ENCODE measurements at places on chromosomes 7 and 10.

DNA sequence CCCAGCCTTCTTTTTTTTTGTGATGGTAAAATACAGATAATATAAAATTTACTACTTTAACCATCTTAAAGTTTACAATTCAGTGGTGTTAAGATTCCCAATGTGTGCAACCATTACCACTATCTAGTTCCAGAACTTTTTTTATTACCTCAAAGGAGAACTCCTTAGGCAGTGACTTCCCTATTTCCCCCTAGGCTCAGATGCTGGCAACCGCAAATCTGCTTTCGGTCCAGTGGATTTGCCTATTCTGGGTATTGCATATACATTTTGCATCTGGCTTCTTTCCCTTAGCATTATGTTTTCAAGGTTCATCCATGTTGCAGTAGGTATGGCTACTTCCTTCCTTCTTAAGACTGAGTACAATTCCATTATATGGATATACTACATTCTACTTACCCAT is 56.5 kb downstream of the AFAP1L2 start:
- no peak for DNase-seq

DNA sequence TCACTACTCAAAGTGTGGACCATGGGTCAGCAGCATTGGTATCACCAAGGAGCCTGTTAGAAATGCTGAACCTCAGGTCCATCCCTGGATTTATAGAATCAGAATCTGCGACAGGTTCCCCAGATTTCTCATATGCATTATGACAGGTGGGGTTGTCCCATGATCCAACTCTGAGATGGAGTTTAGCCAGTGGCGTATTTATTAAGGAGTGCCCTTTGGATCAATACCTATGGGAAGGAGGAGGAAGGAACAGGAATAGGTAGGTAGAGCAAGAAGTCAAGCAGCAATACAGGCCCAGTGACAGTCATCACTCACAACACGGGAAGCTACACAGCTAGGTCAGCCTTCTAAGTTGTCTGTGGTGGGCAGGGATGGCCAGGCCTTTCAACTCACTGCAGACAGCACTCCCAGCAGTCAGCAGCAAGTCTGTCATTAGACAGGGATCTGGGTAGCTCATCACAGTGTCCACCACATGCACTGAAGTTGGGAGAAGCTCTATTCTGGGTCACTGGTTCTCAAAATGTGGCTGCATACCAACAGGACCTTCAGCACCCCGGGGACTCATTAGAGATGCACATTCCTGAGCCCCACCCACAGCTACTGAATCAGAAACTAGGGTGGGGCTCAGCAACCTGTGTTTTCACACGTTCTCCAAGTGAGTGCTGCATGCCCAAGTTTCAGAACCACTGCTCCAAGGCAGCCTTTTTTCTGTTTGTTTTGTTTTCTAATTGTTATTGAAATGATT is 532.3 kb upstream of the GALNT17 start:
- no peak for DNase-seq

GRCh38 chr10:82982110-82982608 is 1107.2 kb downstream of the NRG3 start:
- no peak for DNase-seq

DNA sequence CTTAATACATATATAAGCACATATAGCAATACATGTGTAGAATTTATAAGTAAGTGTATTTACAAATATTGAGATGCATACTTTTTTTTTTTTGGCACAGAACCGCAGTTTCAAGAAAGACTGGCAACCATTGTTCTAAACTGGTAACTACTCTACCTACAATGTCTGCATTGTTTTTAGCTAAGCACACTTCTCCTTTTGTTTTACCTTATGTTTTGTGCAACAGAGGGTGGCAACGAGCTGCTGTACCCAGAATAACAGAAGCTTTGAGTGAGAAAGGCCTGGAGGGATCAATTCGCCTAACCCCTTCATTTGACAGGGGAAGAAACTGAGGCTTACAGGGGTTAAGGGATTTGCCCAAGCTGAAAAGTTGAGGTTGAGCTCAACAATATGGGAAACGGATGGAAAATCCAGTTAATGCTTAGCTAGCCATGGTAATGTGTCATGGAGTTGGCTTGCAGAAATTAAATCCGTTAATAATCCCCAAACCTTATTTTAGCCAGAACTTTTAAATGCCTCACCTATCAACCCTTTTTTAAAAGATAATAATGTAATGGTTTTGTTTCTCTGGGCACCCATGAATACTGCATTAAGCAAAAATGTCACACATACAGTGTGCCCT is 25.5 kb downstream of the FZD1 start:
- DNase-seq = no peak

DNA sequence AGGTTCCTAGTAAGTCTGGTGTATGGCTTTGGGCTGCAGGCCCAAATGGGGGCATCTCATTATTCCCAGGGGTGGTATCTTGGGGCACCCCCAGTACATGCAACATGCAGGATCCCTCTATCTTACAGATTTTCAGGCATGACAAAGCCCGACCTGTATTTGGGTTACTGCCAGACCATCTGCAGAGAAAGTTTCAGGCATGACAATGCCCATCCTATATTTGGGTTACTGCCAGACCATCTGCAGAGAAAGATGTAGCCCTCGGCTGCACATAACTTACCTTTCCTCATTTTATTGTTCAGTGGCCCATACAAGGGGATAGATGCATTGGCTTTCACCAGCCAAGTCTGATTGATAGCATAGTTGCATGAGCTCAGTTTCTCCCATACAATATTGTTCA is 112.2 kb upstream of the RAB18 start:
- no peak for DNase-seq

- no peak for DNase-seq
Observed at GRCh38 chr10:26743841-26744240, 46.3 kb downstream of the PDSS1 start.

DNA sequence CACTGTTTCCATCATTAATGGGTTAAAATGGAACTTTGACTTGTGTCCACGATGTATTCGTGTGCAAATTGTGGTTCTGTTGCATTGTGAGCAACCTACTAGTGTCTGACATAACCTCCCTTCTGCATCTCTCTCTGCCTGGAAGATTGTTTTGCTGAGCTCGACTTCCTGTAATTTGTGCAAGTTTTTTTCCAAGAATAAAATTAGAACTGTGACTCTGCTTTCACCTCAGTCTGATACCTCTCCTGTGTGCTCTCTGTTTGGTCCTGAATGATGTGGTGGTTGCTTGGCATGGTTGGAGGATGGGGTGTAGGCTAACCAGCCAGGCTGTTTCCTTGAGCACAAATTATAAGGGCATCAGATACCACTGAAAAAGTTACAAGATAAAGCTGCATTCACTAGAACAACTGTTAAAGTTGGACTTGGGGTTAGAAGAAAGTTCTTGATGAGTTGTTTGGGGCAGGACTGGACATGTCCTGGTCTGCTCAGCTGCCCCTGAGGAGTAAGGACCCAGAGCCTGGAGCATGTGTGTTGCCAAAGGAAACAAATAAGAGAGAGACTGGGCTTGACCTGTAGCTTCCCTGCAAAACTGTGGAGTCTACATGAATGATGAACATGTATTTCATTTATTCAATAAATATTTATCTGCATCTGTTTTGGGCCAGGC is 1.9 kb upstream of the VOPP1 start:
- no peak for DNase-seq
